Right renal pelvis (tissue), 4 donors: ENCODE measurements at places on chromosomes 2 and 18.

GRCh38 chr2:72841462-72842125, 15.8 kb upstream of the EXOC6B start:
- DNase-seq = no peak

DNA sequence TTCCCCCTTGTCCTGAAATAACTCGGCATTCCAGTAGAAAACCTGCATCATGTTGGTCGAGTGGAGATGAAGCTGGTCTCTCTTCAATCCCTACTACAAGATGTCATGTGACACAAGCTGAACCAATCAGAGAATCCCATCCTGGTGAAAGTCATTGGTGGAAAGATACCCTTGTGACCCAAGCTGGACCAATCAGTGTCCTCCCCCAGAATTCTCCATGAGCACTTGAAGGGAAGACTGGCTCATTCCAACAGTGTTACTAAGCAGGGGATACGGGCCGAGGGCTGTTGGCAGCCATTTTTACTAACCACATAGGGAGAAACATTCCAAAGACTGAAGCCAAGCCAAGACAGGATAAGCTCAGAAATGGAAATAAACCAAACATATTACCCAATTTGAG, 298.3 kb downstream of the ICOS start:
- DNase-seq = no peak

GRCh38 chr2:239392072-239392357, 8.8 kb downstream of the HDAC4 start:
- no peak for DNase-seq

DNA sequence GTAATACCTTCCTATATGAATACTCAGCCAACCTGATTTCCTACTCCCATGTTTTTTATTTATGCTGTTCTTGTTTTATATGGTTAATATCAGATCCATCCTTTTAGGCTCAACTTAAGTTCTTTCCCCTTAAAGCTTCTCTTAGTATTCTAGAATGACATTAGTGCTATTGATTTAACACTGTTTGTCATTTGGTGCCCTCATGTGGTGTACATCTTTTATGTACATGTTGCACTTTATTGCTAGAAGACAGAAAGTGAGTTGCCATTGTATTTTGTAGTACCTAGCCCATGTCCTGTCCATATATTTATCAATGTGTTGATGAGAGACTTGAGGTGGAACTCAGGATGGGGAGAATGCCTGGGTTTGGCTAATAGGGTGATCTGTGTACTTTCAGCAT, 2.5 kb downstream of the HTRA2 start:
- DNase-seq = no peak

DNA sequence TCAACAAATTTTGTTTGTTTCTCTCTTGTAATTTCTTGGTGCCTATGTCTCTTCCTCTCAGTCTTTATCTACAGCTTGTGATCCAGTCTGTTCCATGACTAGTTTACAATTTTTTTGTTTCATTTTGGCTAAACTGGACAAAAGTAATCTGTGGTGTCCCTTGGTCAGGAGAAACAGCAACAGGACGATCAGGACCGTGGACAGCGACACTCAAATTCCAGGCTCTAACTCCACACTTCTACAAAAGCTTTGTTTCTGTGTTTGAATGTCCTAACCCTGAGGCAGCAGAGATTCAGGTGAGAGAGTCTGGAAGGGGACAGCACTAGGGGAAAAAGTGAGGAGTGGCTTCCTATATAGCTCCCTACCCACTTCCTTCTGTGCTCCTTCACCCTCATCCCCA, 593.3 kb upstream of the FANCL start:
- DNase-seq = peak; percentile 30

DNA sequence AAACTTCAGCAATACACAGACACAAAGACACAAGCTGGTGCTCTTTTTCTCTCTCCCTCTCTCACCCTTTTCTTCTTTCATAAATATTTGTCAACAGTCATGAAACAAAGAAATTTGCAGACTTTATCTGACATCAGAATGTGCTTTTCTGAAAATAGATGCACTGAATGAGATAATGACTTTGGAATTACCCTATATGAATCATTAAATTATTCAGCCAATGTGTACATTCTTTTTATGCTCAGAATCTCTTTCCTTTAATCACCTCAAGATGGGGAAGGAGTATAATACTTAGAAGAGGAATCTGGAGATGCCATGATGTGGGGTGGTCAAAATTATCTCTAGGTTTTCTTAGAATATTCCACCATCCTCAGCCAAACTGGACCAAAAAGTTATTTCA, 289.9 kb downstream of the LRRTM1 start:
- DNase-seq = no peak

DNA sequence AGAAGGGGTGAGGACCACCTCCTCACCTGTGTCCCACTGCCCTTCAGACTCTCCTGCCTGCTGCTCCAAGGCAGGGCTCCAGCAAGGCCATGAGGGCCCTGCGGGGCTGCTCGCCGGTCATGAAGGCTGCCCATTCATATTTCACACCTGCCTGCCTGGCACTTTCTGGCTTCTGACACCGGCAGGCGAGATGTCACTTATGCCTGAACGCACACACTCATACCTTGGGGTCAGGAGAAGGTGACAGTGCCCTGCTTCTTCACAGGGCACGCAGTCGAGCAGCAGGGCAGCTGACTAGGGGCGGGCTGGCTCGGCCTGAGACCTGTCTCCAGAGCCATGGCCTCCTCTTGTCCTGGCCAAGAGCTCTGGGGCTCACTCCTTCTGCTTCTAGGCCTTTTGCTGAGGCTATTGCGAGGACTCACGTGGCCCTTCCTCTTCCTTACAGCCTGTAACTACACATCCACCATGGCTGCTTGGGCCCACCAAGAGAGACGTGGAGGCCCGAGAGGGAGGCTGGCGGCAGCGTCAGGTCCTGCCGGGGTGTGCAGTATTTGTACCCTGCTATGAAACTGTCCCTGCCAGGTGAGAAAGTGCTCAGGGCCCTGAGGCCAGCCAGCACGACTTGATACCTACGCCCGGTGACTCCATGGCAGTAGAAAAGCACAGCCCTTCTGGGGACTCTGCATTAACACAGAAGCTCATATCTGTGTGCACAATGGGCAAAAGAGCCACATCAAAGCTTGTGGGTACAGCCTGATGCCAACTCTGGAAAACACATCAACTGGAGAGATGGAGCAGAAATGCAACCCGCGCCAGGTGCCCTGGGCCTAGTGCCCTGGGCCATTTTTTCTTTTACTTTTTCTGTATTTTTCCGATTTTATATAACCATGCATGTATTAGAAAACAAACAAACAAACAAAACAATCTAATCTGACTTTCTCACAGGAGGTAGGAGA, 30.6 kb downstream of the HS6ST1 start:
- no peak for DNase-seq

DNA sequence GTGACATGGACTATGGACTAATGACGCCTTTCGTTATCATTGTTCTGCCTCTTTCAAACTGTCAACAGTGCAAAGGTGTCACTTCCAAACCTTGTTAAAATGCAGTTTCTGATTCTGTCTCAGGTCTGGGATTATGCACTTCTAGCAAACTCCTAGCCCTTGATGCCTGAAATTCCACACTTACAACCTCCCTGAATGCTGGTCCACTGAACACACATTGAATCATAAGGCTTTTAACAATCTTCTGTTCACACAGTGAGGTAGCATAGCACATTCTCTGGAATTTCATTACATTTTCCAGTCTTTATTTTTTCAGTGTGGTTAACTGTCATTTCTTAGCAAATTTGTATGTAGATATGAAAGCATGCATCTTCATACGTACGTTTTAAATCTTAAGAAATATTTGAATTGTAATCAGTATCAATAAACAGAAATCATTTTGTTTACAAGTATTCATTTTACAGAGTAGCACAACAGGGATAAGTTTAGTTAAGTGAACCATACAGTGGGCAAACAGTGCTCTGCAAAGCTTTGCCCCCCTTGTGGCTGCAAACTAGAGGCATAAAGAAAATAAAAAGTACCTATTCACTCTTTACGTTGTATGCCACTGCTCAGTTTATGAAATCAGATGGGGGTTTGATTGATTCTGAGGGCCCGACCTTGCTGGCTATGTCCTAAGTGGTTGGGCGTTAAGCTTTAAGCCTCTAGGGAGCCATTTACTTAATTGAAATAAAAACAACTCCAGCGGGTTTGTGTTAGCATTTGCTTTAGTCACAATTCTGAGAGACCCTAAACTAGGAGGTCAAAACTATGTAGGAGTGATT, 250.8 kb downstream of the LRRTM1 start:
- DNase-seq = no peak

DNA sequence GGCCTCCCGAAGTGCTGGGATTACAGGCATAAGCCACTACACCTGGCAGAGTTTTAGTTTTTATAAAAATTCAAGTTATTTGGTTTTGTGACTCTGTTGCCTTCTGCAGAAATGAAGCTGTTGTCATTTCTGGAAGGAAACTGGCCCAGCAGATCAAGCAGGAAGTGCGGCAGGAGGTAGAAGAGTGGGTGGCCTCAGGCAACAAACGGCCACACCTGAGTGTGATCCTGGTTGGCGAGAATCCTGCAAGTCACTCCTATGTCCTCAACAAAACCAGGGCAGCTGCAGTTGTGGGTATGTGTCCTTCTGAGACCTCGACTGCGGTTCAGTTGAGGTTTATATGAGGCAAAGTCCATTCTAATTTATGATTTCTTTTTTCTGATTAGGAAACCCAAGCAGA, 7.2 kb downstream of the MTHFD2 start:
- DNase-seq = no peak

- no peak for DNase-seq
Measured at GRCh38 chr18:2471523-2471922, 99.8 kb downstream of the METTL4 start.

GRCh38 chr2:118728984-118729383, 118.5 kb downstream of the EN1 start:
- no peak for DNase-seq

- DNase-seq = no peak
Measured at GRCh38 chr18:36663312-36663711, 165.5 kb downstream of the TPGS2 start.

- DNase-seq = no peak
Measured at GRCh38 chr2:200614249-200614648, 28.4 kb downstream of the AOX1 start.

DNA sequence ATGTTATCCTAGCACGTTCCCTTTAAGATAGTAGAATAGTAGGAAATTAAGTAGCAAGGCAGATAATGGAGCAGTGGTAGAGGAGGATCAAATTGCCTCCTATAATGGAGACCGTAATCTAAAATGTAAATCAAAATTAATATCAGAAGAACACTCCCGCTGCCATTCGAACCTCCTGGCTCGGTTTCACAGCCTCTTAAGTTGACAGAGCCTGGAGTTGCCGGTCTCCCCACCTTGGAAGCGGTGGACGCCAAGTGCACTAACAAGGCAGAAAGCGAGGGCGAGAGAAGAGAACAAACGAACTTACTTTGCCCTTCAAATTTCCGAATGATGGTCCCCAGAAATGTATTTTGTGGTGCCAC, 450 bp downstream of the KCNH7 start:
- DNase-seq = no peak

GRCh38 chr2:229296536-229296935, 25.4 kb upstream of the PID1 start:
- DNase-seq = no peak

- DNase-seq = peak; percentile 9
Measured at GRCh38 chr18:43789234-43790000, 512.1 kb upstream of the SYT4 start.

DNA sequence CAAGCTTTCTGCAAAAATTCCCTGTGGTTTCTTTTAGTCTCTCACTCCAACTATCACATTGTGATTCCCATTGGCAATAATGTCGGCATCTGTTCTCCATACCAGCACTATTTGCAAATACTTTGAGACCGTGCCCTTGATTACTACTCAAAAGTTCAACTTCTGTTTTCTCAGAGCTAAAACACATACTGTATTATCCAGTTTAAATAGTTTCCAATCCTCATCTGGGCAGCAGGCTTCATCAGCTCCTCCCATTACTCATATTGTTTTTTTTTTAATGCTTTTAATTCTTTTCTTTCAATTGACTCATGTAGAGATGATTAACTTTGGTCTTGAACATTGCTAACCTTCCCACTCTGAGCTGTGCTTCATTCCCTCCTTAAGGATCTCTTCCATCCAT, 135.8 kb downstream of the METTL8 start:
- DNase-seq = no peak

DNA sequence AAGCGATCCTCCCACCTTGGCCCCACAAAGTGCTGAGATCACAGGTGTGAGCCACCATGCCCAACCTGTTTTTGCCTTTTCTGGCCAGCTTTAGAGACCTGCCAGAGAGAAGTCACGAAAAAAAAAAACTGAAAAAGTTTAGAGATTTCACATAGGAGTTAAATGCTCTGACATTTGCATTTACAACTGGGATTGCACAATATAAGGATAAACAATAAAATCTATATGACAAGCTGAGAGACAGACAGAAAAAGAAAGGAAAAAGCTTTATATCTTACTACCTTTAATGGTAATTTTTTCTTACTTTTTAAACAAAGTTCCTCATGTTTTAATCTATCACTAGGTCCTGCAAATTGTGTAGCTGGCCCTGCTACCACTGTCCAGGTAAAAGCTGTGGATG, 466.5 kb downstream of the TXNL1 start:
- no peak for DNase-seq

GRCh38 chr2:54787755-54788366, 64.4 kb downstream of the EML6 start:
- DNase-seq = no peak

- DNase-seq = peak; percentile 12
Measured at GRCh38 chr2:189751080-189751658, 11.4 kb downstream of the OSGEPL1 start.

DNA sequence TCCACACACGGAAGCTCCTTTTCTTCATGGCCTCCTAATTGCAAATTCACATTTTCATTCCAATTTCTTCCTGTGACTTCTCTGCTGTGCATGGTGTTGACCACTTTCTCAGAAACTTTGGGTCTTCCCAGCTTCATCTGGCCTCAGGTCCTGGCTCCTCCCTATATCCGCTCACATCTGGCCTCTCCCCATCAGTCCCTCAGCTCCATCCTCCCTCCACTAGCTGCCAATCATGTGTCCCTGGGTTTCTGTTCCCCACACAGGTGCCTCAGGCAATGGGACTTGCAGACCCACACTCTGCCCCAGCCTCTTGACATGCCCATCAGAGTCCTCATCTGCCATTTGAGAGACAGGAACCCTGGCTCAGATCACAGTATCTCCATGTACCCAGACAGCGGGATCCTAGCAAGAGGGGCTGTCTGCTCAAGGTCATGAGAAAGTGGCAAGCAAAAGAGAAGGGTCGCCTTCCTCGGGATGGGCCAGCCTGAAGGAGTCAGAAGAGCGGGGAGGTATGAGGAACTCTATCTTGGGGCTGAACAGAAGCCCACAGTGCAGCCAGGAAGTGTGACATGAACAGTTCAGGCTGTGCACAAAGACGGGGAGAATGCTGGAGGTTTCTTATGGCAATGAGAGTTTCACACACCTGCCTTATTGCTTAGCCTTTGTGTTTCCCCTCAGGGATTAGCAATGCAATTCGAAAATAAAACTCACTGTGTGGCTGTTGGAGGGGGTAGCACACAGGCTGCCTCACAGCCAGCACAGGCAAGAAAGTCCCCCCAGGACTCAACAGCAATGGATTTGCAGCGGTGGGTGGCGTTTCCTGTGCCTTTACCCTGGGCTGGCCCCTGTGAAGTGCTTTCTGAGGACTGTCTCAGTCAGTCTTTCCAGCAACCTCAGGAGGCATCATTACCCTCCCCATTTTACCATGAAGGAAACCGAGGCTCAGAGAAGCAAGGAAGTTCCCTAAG, 69.5 kb downstream of the COPS8 start:
- DNase-seq = no peak
